ENCODE measurements at places on chromosomes 5 and 9.

DNA sequence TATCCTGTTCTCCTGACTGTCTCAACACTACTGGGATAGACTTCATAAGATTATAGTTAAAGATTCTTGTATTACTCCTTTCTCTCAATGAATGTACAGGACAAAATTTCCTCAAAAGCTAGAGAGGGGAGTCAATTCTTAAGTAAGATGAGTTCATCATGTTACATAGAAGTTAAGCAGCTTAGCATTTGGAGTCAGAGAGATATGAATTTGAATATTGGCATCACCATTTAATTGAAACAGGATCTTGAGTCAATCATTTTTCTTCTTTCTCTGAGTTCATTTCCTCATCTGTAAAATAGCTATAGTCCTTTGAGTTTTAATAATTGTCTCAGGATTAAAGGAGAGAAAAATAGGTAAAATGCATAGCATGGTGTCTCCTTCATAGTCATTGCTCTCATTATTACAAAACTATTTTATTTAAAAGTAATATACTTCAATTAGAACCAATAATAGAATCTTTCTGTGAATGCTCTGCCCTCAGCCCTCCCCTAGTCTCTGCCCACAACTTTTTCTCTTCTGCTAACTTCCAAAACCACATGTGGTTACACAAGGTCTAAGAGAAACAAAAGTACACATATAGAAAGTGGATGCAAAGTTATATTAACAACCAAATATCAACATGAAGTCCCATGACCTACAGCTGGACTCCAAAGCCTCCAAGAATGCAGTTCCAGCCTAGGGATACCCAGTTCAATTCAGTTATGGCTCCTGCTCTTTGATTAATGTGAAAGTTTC lies 265.6 kb downstream of the TLE1 start:
- DNase-seq, result no peak

- DNase-seq, result no peak
Measured at GRCh38 chr5:71454913-71455312, 538 bp upstream of the BDP1 start.

DNA sequence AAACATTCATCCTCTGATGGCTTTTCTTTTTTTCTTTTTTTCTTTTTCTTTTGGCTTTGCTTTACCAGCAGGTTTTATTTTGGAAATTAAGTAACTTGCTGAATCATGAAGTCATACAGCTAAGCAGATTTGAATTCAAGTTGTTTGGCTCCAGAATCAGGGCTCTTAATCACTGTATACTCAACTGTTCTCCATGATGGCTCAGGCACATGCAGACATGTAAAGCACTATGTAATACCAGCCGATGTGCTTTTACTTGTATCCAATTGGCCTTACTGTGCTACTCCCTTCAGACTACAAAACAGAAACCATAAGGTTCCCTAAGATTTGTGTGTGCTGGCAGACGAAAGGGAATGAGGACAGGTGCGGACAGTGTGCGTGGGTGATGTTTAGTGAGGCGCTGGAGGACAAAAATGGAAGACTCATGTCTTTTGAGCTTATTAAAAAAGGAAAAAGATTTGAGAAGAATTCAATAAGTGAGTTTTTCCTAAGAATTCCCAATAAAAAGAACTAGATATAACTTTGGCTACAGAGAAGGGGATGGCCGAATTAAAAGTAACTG lies 44.7 kb upstream of the OTP start:
- DNase-seq, result no peak

DNA sequence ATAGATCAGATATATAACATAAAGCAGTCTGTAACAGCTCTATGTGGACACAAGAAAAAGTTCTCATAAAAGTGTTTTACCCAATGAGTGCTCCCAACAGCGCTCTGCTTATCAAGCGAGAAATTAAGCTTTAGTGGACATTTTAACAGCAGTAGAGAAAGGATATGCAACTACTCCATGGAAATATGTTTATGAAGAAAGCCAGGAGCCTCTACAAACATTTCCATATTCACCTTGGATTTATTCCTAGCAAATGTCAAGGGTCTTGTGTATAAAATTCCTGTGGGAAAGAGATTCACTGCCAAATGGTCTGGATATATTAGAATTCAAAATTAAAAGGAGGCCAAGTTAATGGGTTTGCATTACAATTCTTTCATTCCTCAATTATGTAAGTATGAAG lies 66.5 kb downstream of the DTWD2 start:
- DNase-seq, result no peak

DNA sequence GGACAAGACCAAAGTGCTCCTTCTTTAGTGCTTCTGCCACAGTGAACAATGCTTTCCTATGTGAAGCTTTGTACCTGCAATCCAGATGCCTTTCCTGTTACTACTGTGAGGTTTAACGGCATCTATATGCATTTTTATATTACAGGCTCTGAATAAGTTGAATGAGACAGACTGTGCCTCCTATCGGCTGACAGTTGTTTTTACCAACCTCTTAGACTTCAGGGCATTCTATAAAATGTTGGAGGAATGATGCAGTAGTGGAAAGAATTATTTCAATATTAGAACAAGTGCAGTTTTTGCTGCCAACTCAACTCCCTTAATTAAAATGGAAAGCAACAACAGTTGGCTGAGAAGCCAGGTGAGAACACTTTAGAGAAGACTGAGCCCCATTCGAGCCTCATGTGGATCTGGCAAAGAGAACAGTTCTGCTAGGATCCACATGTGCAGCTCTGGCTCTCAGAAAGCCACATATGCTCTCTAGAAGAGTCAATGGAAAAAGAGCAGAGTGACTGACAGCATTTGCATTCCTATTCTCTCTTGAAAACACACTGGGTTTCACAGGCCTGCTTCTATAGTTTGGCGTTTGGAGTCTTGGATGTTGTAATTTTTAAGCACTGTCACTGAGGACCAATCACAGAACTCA lies 147.5 kb downstream of the LURAP1L start:
- no peak for DNase-seq

DNA sequence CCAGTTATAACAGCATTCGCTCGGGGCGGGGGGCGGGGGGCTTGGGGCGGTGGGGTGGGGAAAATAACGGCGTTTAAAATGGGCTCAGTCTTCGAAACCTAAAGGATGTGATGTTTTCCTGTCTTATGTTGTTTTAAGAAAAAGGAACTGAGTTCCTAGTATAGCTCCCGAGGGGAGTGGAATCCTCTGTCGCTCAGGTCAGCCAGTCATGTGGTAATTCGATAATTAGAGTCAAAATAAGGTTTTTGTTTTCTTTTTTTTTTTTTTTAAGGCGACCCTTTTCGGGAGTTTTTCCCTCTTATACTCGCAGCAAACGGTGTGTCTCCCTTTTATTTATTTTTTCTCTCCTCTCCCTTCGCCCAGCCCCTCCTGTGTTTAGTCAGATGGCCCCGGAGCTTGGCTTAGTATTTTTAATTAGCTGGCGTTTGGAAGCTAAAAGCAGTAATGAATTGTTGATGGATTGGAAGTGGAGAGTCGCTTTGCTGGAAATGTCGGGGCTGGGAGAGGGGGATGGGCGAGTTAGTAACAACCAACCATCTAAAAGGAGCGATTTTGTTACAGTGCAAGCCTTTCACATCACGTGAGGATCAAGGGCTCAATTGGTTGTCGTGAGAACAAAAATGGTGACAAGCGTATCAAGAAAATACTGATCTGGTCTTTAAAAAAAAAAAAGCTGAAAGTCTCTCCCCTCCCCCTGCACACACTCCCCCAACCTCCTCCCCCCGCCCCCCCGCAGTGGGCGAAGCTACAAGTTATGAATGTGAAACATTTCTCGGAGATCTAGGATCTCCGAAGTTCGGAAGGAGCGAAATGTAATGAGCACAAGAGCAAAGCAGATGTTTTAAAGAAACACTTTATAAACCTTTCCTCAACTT lies 714 bp upstream of the ZNF608 start:
- no peak for DNase-seq

- no peak for DNase-seq
Measured at GRCh38 chr5:91145333-91145620, 237.8 kb downstream of the ARRDC3 start.

DNA sequence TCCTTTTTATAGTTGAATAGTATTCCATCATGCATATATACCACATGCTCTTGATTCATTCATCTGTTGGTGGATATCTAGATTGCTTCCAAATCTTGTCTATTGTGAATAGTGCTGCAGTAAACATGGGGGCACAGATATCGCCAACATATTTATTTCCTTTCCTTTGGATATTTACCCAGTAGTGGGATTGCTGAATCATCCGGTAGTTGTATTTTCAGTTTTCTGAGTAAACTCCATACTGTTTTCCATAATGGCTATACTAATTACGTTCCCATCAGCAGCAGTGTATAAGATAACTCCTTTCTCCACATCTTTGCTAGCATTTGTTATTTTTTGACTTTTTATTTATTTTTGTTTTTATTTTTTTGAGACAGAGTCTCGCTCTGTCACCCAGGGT lies 3.3 kb downstream of the SNX2 start:
- DNase-seq, result no peak

GRCh38 chr9:72936679-72937078 lies 16.2 kb downstream of the ALDH1A1 start:
- no peak for DNase-seq

- no peak for DNase-seq
Measured at GRCh38 chr5:17951392-17952169, 317.3 kb downstream of the TAF11L14 start.

- DNase-seq, result no peak
Measured at GRCh38 chr9:120362446-120362845, 217.5 kb downstream of the CDK5RAP2 start.

- DNase-seq, result no peak
Measured at GRCh38 chr9:28389411-28389810, 816.1 kb upstream of the C9orf72 start.

GRCh38 chr5:15132816-15133405 lies 261.3 kb upstream of the ANKH start:
- DNase-seq, result no peak

DNA sequence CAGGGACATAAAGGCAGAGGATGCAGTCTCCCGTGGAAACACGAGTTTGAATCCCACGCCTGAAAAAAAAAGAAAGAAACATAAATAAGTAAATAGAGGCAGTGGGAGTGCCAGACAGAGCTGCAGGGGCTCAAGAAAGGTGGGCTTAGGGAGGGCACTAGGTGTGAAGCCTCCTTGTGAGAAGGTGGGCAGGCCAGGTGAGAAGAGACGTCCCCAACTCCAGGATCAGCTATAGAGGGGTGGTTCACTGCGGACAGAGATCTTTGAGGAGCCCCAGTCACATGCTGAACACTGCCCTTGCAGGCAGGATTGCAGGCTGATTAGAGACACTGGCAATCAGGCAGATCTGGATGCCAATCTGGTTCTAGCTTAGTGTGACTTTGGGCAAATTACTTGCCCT lies 172.1 kb downstream of the RGS3 start:
- DNase-seq, result no peak

DNA sequence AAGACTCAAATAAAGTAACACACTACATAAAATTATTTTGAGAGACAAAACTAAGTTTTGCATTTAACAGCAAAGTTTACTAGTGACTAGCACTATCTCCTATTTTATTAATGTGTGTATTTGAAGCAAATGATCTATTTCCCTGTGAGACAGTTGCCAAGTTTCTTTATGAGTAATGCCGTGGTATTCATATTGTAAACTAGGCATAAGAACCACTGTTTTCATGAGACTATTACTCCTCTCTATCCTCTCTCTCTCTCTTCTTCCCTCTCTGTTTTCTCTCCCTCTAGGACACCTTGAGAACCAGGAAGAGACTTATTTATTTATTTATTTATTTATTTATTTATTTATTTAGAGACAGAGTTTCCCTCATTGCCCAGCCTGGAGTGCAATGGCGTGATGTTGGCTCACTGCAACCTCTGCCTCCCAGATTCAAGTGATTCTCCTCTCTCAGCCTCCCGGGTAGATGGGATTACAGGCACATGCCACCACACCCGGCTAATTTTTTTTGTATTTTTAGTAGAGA lies 61.1 kb downstream of the MLANA start:
- no peak for DNase-seq

GRCh38 chr9:16316911-16317817 lies 553.3 kb downstream of the BNC2 start:
- no peak for DNase-seq

All from CD4-positive, alpha-beta T cell treated with Interleukin-4 for 1 hour (primary cell).